Stimulated activated naive CD4-positive, alpha-beta T cell treated with Interleukin-2 at 50 U/mL for 16 hours (primary cell): ENCODE measurements at places on chromosomes 6 and 20.

GRCh38 chr6:6191476-6191875, 129.0 kb downstream of the F13A1 start:
- DNase-seq = no peak

DNA sequence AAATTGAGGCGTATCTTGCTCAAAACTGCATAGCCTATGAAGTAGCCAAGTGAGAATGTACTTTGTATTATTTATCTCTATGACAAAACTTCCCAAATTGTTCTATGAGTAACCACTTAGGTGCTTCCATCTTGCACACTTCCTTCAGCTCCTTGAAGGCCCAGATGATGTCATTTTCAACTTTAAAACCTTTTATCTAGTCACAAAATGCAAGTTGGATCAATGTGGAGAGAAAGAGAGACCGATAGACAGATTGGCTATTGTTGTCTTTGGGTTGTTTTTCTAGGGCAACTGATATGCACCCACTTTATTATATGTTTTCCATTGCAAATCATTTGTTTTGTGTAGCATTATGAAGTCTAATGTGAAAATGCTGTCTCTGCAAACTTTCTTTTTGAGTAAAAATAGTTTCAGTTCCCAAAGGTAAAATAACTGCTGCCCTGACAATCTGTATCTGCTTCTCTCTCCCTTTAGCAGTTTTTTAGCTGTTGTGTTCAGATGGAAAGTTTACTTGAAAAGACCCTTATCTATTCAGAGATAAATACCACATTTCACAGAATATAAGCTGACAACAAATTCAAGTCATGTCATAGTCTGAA, 73.7 kb upstream of the CITED2 start:
- no peak for DNase-seq

DNA sequence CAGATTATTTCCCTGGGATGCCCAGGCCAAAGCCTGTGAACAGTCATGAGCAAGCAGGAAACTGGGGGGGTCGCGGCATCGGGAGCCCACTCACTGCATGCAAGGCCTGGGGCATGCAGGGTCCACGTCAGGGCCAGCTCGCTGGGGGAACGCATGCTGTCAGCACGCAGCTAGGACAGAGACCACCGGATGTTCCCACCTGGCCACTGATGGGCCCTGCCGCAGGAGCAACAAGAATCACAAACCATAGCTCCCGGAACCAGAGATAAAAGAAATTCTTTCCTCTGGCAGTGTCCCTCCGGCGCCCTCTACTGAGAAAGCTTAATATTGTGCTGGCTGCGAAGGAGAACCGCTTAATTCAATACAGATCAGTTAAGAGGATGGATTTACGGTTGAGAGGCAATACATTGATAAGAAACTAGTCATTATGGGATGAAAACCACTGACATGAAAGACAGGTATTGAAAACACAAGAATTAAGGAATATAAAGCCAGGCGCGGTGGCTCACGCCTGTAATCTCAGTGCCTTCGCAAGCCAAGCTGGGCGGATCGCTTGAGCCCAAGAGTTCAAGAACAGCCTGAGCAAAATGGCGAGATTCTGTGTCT, 32.6 kb downstream of the C6orf15 start:
- peak; percentile 63 for DNase-seq

DNA sequence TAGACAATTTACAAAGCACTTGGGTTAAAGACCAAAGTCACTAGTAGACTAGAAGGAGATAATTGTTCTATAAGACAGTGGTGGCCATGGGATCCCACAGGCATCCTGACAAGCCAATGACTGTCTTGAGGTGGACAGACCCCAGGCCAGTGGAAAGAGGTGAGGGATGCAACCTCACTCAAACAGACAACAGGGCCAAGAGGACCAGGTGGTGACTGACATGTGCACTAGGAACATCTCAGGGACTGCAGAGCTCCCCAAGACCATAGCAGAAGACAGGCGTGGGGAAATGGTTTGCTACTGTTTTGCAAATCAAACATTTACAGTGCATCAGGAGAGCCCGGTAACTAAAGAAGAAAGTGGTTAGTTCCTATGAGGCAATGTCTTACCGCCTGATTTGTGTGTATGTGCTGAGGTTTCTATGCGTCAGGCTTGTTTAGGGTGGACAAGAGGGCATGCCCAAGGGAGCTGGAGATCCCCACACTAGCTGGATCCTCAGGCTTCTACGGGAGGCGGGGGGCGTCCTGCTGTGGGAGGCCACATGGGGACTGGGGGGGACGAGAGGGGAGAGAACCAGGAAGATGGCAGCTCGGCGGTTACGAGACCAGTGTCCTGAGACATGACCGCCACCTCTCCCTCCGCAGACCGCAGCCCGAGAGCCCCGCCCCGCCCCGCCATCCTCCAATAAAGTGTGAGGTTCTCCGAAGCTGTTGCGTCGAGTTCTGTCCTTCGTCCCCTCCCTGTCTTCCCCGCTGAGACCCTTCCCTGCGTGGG, 623 bp upstream of the MRPS26 start:
- DNase-seq = peak; percentile 64

GRCh38 chr6:121520337-121521163, 85.1 kb downstream of the GJA1 start:
- DNase-seq = no peak
